Ovary (tissue), 10 donors: ENCODE measurements at places on chromosomes 1 and 21.

- no peak for DNase-seq
These were observed 102.5 kb downstream of the KCNN3 start for GRCh38 chr1:154767315-154768240.

DNA sequence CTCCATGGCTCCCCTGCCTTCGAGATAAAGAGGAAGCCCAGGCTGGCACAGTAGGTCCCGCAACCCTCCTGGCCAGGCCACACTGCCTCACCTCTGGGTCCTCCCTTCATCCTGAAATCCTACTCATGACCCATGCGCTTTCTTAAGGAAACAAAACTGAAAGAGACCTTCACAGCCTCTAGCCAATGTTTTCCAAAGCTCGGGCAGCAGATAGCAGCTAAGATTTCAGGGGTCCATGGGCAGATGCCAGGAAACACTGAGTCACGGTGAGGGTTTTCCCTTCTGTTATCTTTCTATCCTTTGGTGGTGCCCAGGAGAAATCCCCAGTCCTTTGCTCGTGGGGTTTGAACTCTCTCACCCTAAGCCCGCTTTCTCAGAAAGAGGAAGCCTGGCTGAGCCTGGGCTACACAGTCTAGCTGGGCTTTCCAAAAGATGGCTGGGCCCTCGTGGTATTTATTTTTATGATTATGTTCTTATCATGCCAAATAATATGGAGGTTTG is 26.6 kb downstream of the TTC39A start:
- peak; percentile 48 for DNase-seq

DNA sequence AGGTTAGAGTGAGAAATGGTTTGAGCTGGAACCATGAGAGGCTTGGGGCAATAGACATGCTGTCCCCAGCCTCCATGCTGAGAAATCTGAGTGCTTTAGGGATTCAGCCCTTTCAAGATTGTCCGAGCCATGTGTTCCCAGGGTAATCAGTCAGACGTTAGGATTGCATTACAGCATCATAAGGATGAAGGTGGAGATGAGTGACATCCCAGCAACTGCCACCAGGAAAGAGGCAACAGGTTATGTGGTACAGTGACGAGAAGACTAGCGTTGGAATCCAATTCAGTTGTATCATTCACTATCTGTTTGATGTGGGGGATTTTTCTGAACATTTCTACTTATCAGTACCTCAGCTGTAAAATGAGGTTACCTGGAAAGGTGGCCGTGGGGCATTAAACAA is 1.7 kb downstream of the CAMK1G start:
- no peak for DNase-seq

GRCh38 chr1:179145521-179145920 is 63.7 kb downstream of the TOR3A start:
- no peak for DNase-seq

- DNase-seq = no peak
These were observed 1.5 kb upstream of the NEK7 start for GRCh38 chr1:198155253-198155652.

DNA sequence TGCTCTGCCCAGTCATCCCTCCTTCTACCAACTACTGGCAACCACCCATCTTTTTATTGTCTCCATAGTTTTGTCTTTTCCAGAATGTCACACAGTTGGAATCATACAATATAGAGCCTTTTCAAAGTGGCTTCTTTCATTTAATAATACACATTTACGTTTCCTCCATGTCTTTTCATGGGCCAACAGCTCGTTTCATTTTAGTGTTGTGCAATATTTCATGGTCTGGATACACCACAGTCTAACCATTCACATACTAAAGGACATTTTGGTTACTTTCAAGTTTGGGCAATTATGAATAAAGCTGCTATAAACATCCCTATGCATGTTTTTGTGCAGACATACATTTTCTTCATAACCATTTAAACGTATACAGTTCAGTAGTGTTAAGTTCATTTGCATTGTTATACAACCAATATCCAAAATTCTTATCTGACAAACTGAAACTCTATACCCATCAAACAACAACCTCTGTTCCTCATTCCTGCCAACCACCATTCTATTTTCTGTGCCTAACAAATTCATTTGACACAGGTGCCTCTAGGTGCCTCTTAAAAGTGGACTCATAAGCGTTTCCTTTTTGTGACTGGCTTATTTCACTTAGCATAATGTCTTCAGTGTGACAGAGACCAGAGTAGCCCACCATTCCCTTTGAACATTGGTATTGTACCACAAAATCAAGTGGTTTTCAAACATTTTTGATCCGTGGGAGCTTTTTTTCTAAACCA is 138.1 kb downstream of the NR5A2 start:
- no peak for DNase-seq

DNA sequence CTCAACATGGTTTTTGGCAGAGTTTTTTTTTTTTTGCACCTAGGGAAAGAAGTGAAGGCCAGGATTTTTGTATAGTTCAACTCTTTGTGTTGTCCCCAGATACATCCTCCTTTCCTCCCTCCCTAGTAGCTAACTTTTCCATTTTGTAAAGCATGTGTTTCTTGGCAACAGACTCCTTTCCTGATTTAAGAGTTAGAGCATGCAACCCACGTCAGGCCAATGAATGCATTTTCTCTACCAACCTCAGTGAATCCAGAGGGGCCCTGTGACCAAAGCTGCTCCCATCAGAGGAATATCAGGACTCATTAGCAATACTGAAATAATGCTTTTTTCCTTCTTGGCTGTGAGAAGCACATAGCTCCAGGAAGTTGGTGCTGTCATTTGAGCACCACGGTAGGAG is 287.2 kb downstream of the LMO4 start:
- DNase-seq = no peak

DNA sequence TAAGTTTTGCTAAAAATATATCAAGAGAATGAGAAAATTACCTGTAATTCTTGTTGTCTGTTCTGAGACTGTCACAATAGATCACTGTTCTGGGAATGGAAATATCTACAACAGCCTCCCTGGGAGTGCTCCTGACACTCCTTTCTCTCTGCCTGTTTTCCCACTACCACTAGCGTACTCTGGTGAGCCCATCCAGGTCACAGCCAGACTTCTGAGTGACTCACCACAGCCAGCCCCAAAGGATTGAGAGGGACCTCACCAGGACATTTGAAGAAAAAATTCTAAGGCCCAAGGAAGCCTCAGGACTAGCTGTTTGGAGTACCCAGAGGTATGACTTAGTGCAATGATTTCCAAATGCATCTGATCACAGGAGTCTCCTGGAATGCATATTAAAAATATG is 39.0 kb upstream of the TADA1 start:
- no peak for DNase-seq

DNA sequence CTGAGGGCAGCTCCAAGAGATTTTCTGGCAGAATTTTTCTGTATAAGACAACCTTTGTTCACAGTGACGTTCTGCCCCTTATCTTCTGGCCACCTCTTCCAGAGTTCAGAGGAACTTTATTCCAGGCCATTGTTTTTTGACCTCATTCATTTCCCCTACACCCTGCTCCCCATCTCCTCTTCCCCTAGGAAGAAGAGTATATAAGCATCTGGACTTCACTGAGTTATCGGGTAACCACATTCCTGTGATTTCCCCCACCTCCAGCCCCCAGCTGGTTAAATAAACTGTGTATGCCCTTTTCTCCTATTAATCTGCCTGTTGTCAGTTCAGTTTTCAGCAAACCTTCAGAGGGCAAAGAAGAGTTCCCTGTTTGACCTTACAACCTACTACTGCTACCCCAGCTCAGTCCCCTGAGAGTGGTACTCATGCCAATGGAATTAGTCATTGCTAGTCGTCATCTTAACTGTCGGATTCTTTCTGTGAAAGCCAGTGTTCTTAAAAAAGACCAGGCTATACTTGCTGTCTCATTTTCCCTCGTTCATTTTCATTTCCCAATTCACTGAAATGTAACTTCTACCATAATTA is 14.3 kb upstream of the ALG14 start:
- no peak for DNase-seq
